Activated naive CD4-positive, alpha-beta T cell treated with anti-CD3 and anti-CD28 coated beads for 36 hours (primary cell): ENCODE measurements at places on chromosomes 11 and 22. TPM values are rescaled to one million over a fixed set of nuclear protein-coding genes. Genes with fewer than 3 reads are reported as not detected.

GRCh38 chr22:45459235-45459634 lies 43.4 kb upstream of the FBLN1 start:
- no peaks in the 10 kb centered on the region for H3K36me3 ChIP-seq
- no peaks in the 10 kb centered on the region for H3K4me1 ChIP-seq
- no peak overlapping the region for H3K27ac ChIP-seq
- no peak overlapping the region for H3K4me3 ChIP-seq
- no peak for DNase-seq

RTN4RL2 gene
- 0.74 TPM for total RNA-seq

- H3K36me3 ChIP-seq, result no peaks in the 10 kb centered on the region
- H3K27me3 ChIP-seq, result no peaks in the 10 kb centered on the region
- H3K27ac ChIP-seq, result no peak overlapping the region
- DNase-seq, result no peak
- peaks cover 8% of the 10 kb centered on the region for H3K4me1 ChIP-seq
These were observed 64.7 kb downstream of the TSPAN18 start for GRCh38 chr11:44791316-44791925.

CECR2 gene
- not detected for total RNA-seq

- H3K4me3 ChIP-seq, result no peak overlapping the region
- DNase-seq, result no peak
- H3K27ac ChIP-seq, result no peak overlapping the region
- no peaks in the 10 kb centered on the region for H3K27me3 ChIP-seq
- no peaks in the 10 kb centered on the region for H3K36me3 ChIP-seq
These were observed 59.8 kb downstream of the CYTH4 start for GRCh38 chr22:37342065-37342464.

IGSF9B gene
- total RNA-seq, result 26.5 TPM

DNA sequence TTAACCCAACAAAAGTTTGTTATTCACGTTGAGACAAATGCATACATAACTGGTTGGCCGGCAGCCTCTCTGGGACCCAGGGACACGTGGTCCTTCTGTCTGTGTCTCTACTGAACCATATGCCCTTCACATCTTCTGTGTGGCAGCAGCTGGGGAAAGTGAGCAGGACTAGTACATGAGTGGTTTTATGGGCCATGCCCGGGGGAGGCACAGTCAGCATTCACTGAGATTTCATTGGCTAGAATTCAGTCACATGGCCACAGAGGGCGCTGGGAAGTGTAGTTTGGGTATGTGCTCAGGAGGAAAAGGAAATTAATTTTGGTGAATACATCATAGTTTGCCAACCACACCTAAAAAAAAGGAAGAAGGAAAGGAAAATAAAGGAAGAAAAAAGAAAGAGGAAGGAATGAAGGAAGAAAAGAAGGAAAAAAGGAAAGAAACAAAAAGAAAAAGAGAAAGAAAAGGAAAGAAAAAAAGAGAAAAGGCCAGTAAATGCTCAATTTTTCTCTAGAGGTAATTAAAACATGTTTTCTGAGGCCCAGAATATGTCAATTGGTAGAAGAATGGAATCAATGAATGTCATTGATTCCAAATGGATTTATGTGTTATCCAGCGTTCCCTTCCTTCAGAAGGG lies 55.9 kb upstream of the KIRREL3 start:
- H3K4me1 ChIP-seq, result no peaks in the 10 kb centered on the region
- no peaks in the 10 kb centered on the region for H3K27me3 ChIP-seq
- no peak overlapping the region for H3K4me3 ChIP-seq
- H3K27ac ChIP-seq, result no peak overlapping the region

DNA sequence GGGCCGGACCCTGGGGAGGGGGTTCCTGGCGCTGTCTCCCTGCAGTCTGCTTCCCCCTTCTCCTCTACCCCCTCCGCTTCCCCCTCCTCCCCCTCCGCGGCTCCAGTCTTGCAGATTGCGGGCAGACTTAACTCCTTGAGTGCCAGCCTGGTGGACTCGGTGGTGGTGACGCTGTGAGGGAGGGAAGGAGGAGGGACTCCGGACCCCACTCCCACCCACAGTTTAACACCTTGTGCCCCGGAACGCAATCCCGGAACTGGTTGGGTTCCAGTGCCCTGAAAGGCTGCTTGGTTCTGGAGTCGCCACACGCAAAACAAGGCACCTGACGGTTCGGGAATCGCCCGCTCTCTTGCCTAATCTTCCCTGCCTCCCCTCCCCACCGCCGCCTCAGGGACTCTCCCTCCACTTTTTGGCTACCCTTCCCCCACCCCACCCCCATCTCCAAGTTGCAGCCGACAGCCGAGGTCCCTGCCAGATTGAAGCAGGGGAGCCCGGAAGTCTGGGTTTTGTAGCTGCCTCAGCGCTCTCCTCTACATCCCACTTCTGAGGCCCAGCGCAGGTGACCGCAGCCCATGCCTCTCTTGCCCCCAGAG lies 3.9 kb upstream of the BCL9L start:
- peak overlapping the region; percentile 96 for H3K4me3 ChIP-seq
- H3K27me3 ChIP-seq, result no peaks in the 10 kb centered on the region
- no peaks in the 10 kb centered on the region for H3K36me3 ChIP-seq
- H3K4me1 ChIP-seq, result peaks cover 35% of the 10 kb centered on the region
- peak overlapping the region; percentile 95 for H3K27ac ChIP-seq

ZP1 gene
- not detected for total RNA-seq

DNA sequence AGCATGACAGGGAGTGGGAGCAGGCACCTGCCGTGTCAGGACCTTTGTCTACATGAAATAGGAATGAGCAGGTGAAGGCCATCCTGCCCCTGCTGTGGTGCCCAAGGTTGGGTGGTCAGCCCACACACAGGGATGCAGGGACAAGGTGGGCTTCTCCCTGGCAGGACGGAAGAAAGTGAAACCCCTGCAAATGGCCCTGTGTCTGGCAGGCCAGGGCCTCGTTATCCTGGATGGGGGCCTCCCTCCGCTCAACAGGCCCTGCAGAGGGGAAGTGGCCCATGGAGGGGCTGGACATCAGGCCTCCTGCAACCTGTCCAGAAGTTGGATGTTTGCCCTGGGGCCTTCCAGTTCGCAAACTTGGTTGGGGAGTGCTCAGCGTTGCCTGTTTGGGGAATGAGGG lies 14.9 kb downstream of the TOB2 start:
- H3K4me1 ChIP-seq, result peaks cover 3% of the 10 kb centered on the region
- DNase-seq, result no peak
- no peak overlapping the region for H3K27ac ChIP-seq
- H3K36me3 ChIP-seq, result peaks cover 16% of the 10 kb centered on the region
- no peaks in the 10 kb centered on the region for H3K27me3 ChIP-seq

GRCh38 chr11:106493751-106494150 lies 416.3 kb downstream of the AASDHPPT start:
- no peak overlapping the region for H3K4me3 ChIP-seq
- H3K27me3 ChIP-seq, result no peaks in the 10 kb centered on the region
- H3K4me1 ChIP-seq, result no peaks in the 10 kb centered on the region
- H3K27ac ChIP-seq, result no peak overlapping the region

GRCh38 chr22:25232301-25232700 lies 12.9 kb downstream of the CRYBB2 start:
- H3K4me1 ChIP-seq, result peaks cover 5% of the 10 kb centered on the region
- no peaks in the 10 kb centered on the region for H3K36me3 ChIP-seq
- H3K27ac ChIP-seq, result no peak overlapping the region
- no peak overlapping the region for H3K4me3 ChIP-seq
- peaks cover 39% of the 10 kb centered on the region for H3K27me3 ChIP-seq
- DNase-seq, result no peak

KRTAP5-11 gene
- total RNA-seq, result not detected

RFPL1 gene
- not detected for total RNA-seq

- no peak overlapping the region for H3K4me3 ChIP-seq
- peaks cover 22% of the 10 kb centered on the region for H3K36me3 ChIP-seq
- peak; percentile 63 for DNase-seq
- no peaks in the 10 kb centered on the region for H3K27me3 ChIP-seq
- no peak overlapping the region for H3K27ac ChIP-seq
These were observed 10.2 kb downstream of the PCNX3 start for GRCh38 chr11:65625628-65626342.

- no peaks in the 10 kb centered on the region for H3K36me3 ChIP-seq
- DNase-seq, result no peak
- H3K4me1 ChIP-seq, result no peaks in the 10 kb centered on the region
These were observed 12.6 kb upstream of the SYT13 start for GRCh38 chr11:45298718-45299117.

- H3K27ac ChIP-seq, result no peak overlapping the region
- H3K4me3 ChIP-seq, result no peak overlapping the region
- no peak for DNase-seq
- H3K36me3 ChIP-seq, result peaks cover 3% of the 10 kb centered on the region
- H3K27me3 ChIP-seq, result no peaks in the 10 kb centered on the region
- peaks cover 49% of the 10 kb centered on the region for H3K4me1 ChIP-seq
These were observed 19.9 kb downstream of the PACSIN2 start for GRCh38 chr22:42994917-42995562.

DNA sequence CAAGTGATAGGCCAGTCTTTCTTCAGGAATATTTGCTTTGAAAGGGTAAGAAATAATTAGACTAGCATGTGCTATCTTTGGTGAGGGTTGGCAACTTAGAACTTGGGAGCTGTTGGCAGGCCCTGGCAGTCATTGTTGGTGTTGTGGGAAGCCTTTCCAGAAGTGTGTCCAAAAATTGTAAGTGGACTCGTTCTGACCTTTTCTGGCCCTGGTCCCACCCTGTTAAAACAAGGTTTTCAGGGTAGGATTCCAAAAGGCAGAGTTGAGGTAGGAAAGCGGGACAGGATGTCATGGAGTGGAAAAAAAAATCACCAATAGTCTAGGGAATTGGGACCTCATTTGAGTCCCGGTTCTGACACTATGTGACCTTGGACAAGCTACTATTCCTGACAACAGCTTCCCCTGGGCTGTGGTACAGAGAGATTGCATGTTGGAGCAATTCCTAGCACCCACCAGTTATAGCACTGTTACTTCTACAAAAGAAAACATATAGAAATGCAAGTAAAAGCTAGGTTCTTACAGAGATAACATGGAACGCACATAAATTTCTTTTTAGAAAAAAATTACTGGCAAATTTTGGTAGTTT lies 299.3 kb upstream of the DDI1 start:
- no peaks in the 10 kb centered on the region for H3K36me3 ChIP-seq
- no peaks in the 10 kb centered on the region for H3K27me3 ChIP-seq
- no peak overlapping the region for H3K4me3 ChIP-seq

DNA sequence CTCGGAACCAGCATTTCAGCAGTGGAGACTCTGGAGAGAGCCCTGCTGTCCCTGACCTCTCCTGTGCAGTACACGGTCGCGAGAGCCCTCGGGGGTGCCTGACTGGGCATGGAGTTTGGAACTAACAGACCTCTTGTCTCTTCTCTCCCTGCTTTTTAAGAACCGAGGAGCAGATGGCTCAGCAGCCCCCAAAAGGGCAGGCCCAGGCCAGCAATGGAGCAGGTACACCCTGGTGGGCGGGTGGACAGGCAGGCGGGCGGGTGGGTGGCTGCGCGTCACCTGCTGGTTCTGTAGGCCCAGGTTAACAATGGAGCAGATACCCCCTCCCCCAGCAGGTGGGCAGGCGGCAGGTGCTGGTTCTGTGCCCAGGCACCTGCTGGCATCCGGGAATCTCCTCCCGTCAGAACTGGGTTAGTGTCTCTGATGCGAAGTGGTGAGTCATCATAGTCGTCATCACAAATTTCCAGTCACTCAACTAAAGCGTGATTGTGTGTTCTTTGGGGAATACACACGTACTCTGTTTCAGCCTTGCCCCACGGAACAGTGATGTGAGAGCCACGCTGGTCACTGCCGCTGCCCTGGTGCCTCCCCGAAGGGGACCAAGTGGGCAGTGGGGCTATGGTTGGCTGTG lies 41.1 kb downstream of the GRAMD4 start:
- DNase-seq, result peak; percentile 77
- peaks cover 22% of the 10 kb centered on the region for H3K4me1 ChIP-seq
- peak overlapping the region; percentile 81 for H3K27ac ChIP-seq
- H3K27me3 ChIP-seq, result no peaks in the 10 kb centered on the region

- peaks cover 14% of the 10 kb centered on the region for H3K27me3 ChIP-seq
- H3K4me1 ChIP-seq, result peaks cover 3% of the 10 kb centered on the region
- no peak overlapping the region for H3K4me3 ChIP-seq
- no peak overlapping the region for H3K27ac ChIP-seq
- DNase-seq, result no peak
- no peaks in the 10 kb centered on the region for H3K36me3 ChIP-seq
These were observed 14.3 kb downstream of the CHST1 start for GRCh38 chr11:45651156-45651555.

DNA sequence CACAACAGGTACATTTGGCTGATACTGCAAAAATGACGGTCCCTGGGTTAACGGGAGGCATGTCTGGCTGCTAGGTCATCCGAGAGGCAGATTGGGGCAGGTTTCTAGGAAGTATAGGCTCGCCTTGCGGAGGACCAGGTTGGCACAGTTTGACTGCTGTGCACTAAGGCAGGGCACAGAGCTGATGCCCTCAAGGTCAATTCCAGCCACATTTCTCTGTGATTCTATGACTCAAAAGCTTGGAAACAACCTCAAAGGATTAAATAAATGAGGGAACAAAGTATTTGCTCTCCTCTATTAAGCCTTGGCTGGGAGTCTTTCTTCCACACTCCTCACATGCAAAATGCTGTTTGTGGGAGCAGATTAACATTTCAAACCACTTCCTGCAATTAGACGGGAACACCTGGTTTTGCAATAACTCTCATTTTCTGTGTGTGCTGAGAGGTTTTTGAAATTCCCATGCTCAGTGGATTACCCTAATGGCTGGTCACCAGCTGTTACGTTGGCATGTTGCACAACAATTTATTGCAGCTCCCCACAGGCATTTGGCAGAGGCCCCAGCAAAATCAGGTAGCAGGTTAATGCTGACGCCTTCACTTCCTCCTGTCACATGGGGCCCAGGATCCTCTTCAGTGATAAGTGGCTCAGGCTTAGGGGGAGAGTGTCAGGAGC lies 61.0 kb upstream of the PLET1 start:
- no peaks in the 10 kb centered on the region for H3K27me3 ChIP-seq
- H3K27ac ChIP-seq, result no peak overlapping the region
- H3K4me3 ChIP-seq, result no peak overlapping the region

CLMP gene
- 0.14 TPM for total RNA-seq

DNA sequence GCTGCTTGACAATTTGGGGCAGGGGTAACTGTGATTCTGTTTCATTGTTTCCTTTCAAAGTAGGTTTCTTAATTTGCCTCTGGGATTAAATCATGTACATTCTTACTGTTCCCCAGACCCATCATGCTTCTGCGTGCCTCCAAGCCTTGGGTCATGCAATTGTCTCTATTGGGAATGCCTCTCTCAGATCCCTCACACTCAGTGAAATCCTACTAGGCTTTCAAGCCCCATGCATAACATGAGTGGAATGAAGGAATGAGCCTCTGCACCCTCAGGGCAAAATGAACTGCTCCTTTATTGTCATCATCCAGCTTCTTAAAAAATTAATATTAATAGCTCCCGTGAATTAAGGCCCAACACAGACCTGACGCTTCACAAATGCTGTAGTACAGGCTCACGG lies 381.7 kb downstream of the TENM4 start:
- H3K27ac ChIP-seq, result no peak overlapping the region
- H3K36me3 ChIP-seq, result no peaks in the 10 kb centered on the region
- H3K4me3 ChIP-seq, result no peak overlapping the region
- H3K4me1 ChIP-seq, result no peaks in the 10 kb centered on the region
- H3K27me3 ChIP-seq, result peaks cover 5% of the 10 kb centered on the region

TESMIN gene
- 6.2 TPM for total RNA-seq

- no peak overlapping the region for H3K27ac ChIP-seq
- no peak overlapping the region for H3K4me3 ChIP-seq
- no peaks in the 10 kb centered on the region for H3K36me3 ChIP-seq
- no peaks in the 10 kb centered on the region for H3K4me1 ChIP-seq
- peaks cover 3% of the 10 kb centered on the region for H3K27me3 ChIP-seq
These were observed 70.2 kb downstream of the NELL1 start for GRCh38 chr11:20739577-20739976.

GRCh38 chr11:1354125-1354938 lies 35.4 kb upstream of the BRSK2 start:
- H3K4me3 ChIP-seq, result no peak overlapping the region
- no peaks in the 10 kb centered on the region for H3K36me3 ChIP-seq
- no peak overlapping the region for H3K27ac ChIP-seq
- H3K4me1 ChIP-seq, result no peaks in the 10 kb centered on the region
